A172 (cell line): ENCODE measurements at places on chromosomes 7 and 10. TPM values are rescaled to one million over a fixed set of nuclear protein-coding genes. Genes with fewer than 3 reads are reported as not detected.

Gene AKR1C8
- not detected in 2 replicates for total RNA-seq

- no peak for DNase-seq
Measured at GRCh38 chr7:401495-401894, 111.5 kb downstream of the FOXL3 start.

Gene SMKR1
- total RNA-seq = 0.84 and 4.6 TPM in 2 replicates

DNA sequence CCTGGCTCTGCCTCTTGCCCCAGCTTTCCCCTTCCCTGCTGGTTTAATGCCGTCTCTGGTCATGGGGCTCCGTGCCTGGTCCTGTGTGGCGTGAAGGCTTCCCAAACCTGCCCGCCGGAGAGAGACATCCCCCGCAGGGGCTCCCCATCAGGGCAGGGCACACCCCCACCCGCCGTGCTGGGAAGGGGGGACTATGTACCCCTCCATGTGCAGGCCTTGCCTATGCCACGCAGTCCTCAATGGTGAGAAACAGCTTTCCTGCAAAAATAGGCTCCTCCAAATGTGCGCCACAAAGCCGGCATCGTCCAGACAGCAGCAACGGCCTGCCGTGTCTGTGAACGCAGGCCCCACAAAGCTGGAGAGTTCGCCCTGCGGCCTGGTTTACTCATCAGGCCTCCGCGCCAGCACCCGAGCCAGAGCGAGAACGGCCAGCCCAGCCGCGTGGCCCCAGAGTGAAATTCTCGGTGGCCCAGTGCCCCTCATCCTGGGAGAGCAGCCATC lies 313.4 kb downstream of the DNAJB6 start:
- DNase-seq = no peak

Gene PLEKHS1
- 0.31 TPM in 1 of 2 replicates, not detected in the other for total RNA-seq

- DNase-seq = no peak
Measured at GRCh38 chr10:44020322-44021111, 364.4 kb downstream of the CXCL12 start.

GRCh38 chr10:43203448-43204041 lies 63.3 kb downstream of the RASGEF1A start:
- DNase-seq = no peak

GRCh38 chr7:35036361-35037171 lies 719 bp downstream of the DPY19L1 start:
- peak; percentile 58 for DNase-seq

Gene CALML5
- total RNA-seq = not detected in 2 replicates

Gene CPEB3
- 0.28 and 0.69 TPM in 2 replicates for total RNA-seq

Gene ACTL6B
- not detected in 2 replicates for total RNA-seq
